A549 treated with CpdA at 1 μM for 4 hours (cell line): ENCODE measurements at places on chromosomes 7 and 10. TPM values are rescaled to one million over a fixed set of nuclear protein-coding genes. Genes with fewer than 3 reads are reported as not detected.

NUDCD3 gene
- total RNA-seq = 47.2 to 61.9 TPM (median 56.4 TPM) in 5 replicates

SFRP5 gene
- 1.2 to 3.0 TPM (median 2.4 TPM) in 5 replicates for total RNA-seq

TMEM229A gene
- not detected in 5 replicates for total RNA-seq

NRAP gene
- total RNA-seq = not detected in 5 replicates

CTAGE6 gene
- total RNA-seq = not detected in 5 replicates

PKD2L1 gene
- 0.09 to 0.15 TPM in 2 of 5 replicates, not detected in the others for total RNA-seq

VAX1 gene
- 1.1 to 1.5 TPM (median 1.4 TPM) in 5 replicates for total RNA-seq

CREB3L2 gene
- total RNA-seq = 26.3 to 41.0 TPM (median 33.8 TPM) in 5 replicates

TBC1D12 gene
- 4.5 to 5.5 TPM (median 4.8 TPM) in 5 replicates for total RNA-seq

PNLIPRP3 gene
- not detected in 5 replicates for total RNA-seq

CPED1 gene
- total RNA-seq = 0.01 TPM in 1 of 5 replicates, not detected in the others

NOS3 gene
- 0.18 to 0.47 TPM (median 0.34 TPM) in 5 replicates for total RNA-seq

SRRM3 gene
- total RNA-seq = 5.6 to 8.2 TPM (median 7.6 TPM) in 5 replicates

CHN2 gene
- total RNA-seq = 0.11 TPM in 1 of 5 replicates, not detected in the others

IQUB gene
- 0.03 to 0.08 TPM (median 0.06 TPM) in 3 of 5 replicates, not detected in the others for total RNA-seq

CCL24 gene
- total RNA-seq = not detected in 5 replicates

CDC14C gene
- total RNA-seq = not detected in 5 replicates

TMEM213 gene
- not detected in 5 replicates for total RNA-seq

ATG9B gene
- total RNA-seq = 0.64 to 0.97 TPM (median 0.86 TPM) in 5 replicates

RINT1 gene
- total RNA-seq = 15.6 to 16.9 TPM (median 16.2 TPM) in 5 replicates

VOPP1 gene
- total RNA-seq = 83.1 to 92.1 TPM (median 88.8 TPM) in 5 replicates

COL26A1 gene
- 0.35 to 0.45 TPM (median 0.38 TPM) in 5 replicates for total RNA-seq

MYL7 gene
- total RNA-seq = not detected in 5 replicates

JAZF1 gene
- total RNA-seq = 3.9 to 6.1 TPM (median 5.6 TPM) in 5 replicates

AKR1C1 gene
- total RNA-seq = 467 to 623 TPM (median 597 TPM) in 5 replicates

FZD1 gene
- total RNA-seq = 2.1 to 2.6 TPM (median 2.4 TPM) in 5 replicates

UPK3B gene
- total RNA-seq = 9.7 to 18.3 TPM (median 17.2 TPM) in 5 replicates

C10orf95 gene
- 0.08 to 0.34 TPM (median 0.11 TPM) in 5 replicates for total RNA-seq

ADGRA1 gene
- 0.02 to 0.05 TPM in 2 of 5 replicates, not detected in the others for total RNA-seq

CDK13 gene
- total RNA-seq = 20.8 to 24.9 TPM (median 23.9 TPM) in 5 replicates

NPSR1 gene
- total RNA-seq = not detected in 5 replicates

FGF8 gene
- total RNA-seq = 0.09 to 0.27 TPM in 2 of 5 replicates, not detected in the others

DENND10 gene
- total RNA-seq = 46.9 to 67.2 TPM (median 55.9 TPM) in 5 replicates

ENKUR gene
- total RNA-seq = 0.09 to 0.29 TPM (median 0.22 TPM) in 4 of 5 replicates, not detected in the other

KAZALD1 gene
- 2.2 to 2.9 TPM (median 2.3 TPM) in 5 replicates for total RNA-seq

NRCAM gene
- 73.7 to 93.0 TPM (median 79.0 TPM) in 5 replicates for total RNA-seq

EN2 gene
- 0.54 to 1.1 TPM (median 0.93 TPM) in 5 replicates for total RNA-seq

ZNF804B gene
- not detected in 5 replicates for total RNA-seq

GJC3 gene
- 0.15 to 0.27 TPM (median 0.19 TPM) in 5 replicates for total RNA-seq

VWDE gene
- 0.31 to 0.84 TPM (median 0.48 TPM) in 5 replicates for total RNA-seq

GNGT1 gene
- 0.11 TPM in 1 of 5 replicates, not detected in the others for total RNA-seq

GPR37 gene
- 0.43 to 0.85 TPM (median 0.71 TPM) in 5 replicates for total RNA-seq

AGMO gene
- 0.59 to 1.2 TPM (median 0.71 TPM) in 5 replicates for total RNA-seq

FAM170B gene
- not detected in 5 replicates for total RNA-seq

ABCC2 gene
- 164 to 201 TPM (median 185 TPM) in 5 replicates for total RNA-seq

CHST15 gene
- total RNA-seq = 8.2 to 9.1 TPM (median 8.8 TPM) in 5 replicates

CDK14 gene
- total RNA-seq = 0.12 to 0.54 TPM (median 0.14 TPM) in 5 replicates

PAX4 gene
- total RNA-seq = not detected in 5 replicates

UTF1 gene
- 0.07 to 0.16 TPM (median 0.14 TPM) in 3 of 5 replicates, not detected in the others for total RNA-seq

SNX10 gene
- total RNA-seq = 3.7 to 5.9 TPM (median 4.7 TPM) in 5 replicates
